ENCODE measurements at places on chromosomes 2 and 18.

- no peak for DNase-seq
Observed at GRCh38 chr2:241680827-241681599, 5.6 kb downstream of the DTYMK start.

DNA sequence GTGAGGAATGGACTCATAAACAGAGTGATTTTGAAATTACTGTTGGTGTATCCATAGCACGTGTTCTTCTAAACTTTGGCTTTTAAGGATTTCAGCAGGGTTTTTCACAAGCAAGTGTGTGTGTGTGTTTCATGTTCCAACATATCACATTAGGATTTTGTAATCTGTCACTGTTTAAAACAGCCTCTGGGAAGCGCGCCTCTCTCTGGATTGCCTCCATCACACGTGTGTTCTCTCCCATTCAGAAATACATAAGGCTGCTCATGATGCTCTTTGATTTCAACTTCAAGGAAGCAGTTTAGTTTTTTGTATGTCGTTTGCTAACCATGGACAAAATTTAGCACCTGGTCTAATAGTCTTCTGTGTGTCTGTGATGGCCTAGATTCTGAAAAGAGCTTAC is 370.4 kb downstream of the MTX2 start:
- no peak for DNase-seq

DNA sequence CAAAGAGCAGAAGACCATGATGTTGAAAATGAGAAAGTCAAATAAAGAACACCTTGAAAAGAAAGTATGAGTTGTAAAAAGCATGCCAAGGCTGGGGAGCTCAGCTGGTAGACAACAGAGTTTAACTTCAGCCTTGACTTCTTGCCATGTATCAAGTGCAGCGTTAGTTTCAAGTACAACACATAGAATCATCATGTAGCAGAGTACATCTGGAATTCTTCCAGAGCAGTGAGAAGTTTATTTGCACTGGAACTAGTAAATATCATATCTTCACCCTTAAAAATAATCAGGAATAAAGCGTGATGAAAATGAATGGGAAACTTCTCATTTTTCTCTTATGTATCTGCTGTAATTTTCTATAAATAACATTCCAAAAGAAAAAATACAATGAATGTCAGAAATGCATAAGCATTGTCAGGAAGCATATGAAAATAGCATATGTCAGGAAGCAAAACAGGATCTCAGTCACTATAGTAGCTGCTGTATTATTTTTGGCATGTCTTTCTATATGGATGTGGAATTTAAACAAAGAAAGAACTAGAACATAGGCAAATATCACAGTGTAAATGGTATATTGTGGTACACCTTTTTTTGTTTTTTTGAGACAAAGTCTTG is 10.1 kb upstream of the SULT1C4 start:
- no peak for DNase-seq

GRCh38 chr2:138060301-138060635 is 96.0 kb downstream of the HNMT start:
- no peak for DNase-seq

- no peak for DNase-seq
Observed at GRCh38 chr2:85246348-85246747, 81.4 kb downstream of the TGOLN2 start.

DNA sequence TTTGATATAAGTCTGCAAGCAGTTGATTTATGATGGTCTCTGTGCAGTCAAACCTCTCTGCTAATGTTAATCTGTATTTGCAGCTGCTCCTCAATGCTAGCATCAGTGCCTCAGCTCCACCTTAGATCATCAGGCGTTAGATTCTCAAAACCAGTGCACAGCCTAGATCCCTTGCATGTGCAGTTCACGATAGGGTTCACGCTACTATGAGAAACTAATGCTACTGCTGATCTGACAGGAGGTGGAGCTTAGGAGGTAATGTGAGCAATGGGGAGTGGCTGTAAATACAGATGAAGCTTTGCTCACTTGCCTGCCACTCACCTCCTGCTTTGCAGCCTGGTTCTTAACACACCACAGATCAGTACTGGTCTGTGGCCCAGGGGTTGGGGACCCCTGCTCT is 18.4 kb downstream of the RBKS start:
- DNase-seq, result no peak

All from GM13977 (cell line).